ENCODE measurements at places on chromosomes 13 and 19.
A peak's percentile ranks its signal among the peaks of the same experiment; 100 is the strongest.

DNA sequence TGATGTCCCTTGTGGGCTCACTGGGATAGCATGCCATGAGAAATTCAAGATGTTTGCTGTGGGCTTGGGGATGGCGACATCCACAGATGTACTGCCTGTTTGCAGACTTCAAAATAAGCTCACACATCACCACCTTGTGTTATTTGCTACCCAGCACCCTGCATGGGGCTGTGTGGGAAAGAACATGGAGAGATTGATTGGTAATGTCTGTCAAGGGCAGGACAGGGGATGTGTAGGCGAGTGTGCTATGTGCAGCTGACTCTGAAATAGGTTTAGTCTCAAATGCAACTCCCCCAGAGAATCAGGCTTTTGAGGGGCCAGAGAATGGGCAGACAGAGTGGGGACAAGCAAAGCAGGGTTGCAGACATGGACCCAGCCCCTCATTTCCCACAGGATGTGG lies 24.7 kb downstream of the PNPLA6 start:
- no peak for DNase-seq

- no peak for DNase-seq
These were observed 137.5 kb downstream of the TNFRSF19 start for GRCh38 chr13:23707674-23708073.

GRCh38 chr13:97107815-97108529 lies 113.7 kb upstream of the OXGR1 start:
- DNase-seq: no peak

- DNase-seq: peak; percentile 79
These were observed 1.9 kb upstream of the MADCAM1 start for GRCh38 chr19:494171-495080.

DNA sequence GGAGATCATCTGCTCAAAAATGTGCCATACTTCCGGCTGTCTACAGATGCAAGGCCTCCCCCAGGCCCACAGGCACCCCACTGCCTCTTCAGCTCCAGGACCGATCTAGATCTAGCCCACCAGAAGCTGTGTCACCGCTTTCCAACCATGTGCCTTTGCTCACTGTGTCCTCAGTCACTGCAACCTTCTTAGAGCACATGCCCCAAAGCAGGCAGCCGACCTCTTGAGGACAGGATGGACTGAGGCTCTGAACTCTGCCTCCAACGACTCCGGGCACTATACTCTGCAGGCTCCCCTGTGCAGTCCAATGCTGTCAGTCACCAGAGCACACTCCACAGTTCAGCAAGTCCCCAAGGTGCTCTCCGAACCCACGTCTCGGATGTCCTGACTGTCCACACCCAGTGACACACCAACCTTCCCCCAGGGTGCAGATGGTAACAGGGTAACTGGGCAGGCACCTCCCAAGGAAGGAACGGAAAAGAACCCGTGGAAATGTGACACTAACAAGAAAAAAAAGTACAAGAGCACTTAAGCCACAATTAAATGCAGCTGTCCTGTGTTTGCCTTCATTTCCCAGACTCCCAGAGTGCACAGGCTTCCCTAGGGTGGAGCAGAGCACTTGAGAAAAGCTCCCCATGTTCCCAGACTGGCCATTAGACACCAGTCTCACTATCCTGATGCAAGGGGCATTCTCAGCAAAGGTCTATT lies 4.8 kb downstream of the STK24 start:
- peak; percentile 76 for DNase-seq

All from spleen (tissue), 13 donors.